ENCODE measurements at places on chromosomes 1 and 21. TPM values are rescaled to one million over a fixed set of nuclear protein-coding genes. Genes with fewer than 3 reads are reported as not detected.
A peak's percentile ranks its signal among the peaks of the same experiment; 100 is the strongest.

DNA sequence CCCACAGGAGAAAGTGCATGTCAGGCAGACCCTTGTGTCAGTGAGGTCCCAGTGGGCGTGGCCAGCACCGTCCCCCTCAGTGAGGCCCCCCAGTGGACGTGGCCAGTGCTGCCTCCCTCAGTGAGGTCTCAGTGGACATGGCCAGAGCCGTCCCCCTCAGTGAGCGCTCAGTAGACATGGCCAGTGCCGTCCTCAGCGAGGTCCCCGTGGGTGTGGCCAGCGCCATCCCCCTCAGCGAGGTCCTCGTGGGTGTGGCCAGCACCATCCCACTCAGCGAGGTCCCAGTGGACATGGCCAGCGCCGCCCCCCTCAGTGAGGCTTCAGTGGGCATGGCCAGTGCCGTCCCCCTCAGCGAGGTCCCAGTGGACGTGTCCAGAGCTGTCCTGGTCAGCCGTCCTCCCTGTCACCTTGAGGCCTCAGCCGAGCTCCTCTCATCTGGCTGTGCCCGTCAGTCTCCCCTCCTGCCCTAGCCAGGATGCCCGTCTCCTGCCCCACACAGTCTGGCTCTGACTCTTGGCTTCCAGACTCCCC is 35.5 kb downstream of the PDE9A start:
- DNase-seq = peak; percentile 54

DNA sequence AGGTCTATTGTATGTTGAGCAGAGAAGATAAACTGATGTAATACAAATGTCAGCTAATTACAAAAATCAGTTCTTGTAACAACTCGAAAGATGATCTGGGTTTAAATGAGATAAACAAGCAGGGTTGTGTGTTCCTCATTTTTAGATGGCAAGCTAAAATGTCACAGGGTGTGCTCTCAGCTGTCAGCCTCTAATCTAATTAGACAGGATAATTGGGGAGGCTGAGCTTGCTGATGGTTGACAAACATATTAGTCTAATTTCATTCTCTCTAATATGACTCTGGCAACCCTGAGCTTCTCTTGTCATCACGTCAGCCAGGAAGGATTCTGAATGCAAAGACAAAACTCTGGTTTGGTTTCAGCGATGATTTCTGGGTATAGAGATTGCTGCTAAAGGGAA is 335.3 kb upstream of the KAZN start:
- DNase-seq = no peak

DNA sequence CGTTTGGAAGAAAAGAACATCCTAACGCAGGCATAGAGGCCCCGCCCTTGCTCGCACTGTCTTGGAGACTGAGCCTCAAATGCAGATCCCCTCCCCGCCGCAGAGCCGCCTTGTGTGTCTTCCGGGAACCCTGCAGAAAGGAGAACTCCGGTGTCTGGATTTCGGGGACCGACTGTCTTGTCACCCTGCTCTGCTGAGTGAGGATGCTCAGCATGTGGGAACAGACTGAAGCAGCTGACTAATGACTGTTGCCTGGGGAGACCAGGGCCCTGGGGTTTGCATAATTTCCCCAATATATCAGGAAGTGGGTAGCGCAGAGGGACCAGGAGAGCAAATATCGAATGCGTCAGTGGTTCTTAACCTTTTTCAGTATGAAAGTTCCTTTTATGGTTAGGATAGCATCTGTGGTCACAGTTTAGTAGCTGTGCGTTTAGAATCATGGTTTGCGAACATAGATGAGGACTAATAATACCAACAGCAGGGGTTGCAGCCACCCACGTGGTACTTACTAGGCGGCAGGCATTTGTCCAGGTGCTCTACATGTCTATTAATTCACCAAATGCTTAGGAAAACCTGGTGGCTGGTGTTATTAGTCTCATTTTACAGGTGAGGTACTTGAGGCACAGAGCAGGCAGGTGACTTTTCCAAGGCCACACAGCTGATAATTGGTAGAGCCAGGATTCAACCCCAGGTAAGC is 14.3 kb downstream of the GPR137B start:
- peak; percentile 51 for DNase-seq

Gene FCRL3
- total RNA-seq = 0.08 TPM

Gene LAMB3
- total RNA-seq = 9.3 TPM

All from right cardiac atrium (tissue), 5 donors.